T-cell (primary cell): ENCODE measurements at places on chromosomes 12 and 14.

GRCh38 chr12:6603095-6603567, 4.0 kb downstream of the CHD4 start:
- peak; percentile 40 for DNase-seq

DNA sequence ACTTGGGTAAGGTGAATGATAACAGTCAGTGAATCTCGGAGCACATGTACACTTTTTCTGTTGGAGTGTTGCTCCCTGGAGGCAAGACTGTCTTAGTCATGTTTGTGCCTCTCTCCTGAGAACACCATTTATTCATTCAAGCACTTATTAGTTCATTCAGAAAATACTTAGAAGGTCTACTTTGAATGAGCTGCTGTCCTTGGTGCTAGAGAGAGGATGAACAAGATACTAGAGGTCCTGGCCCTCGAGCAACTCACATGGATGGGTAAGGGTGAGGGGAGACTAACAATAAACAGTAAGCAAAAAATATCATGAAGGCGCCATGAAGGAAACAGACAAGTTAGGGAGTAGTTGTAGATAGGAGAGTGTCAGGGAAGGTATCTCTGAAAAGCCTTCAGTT, 17.1 kb upstream of the SAMD4A start:
- DNase-seq: no peak

DNA sequence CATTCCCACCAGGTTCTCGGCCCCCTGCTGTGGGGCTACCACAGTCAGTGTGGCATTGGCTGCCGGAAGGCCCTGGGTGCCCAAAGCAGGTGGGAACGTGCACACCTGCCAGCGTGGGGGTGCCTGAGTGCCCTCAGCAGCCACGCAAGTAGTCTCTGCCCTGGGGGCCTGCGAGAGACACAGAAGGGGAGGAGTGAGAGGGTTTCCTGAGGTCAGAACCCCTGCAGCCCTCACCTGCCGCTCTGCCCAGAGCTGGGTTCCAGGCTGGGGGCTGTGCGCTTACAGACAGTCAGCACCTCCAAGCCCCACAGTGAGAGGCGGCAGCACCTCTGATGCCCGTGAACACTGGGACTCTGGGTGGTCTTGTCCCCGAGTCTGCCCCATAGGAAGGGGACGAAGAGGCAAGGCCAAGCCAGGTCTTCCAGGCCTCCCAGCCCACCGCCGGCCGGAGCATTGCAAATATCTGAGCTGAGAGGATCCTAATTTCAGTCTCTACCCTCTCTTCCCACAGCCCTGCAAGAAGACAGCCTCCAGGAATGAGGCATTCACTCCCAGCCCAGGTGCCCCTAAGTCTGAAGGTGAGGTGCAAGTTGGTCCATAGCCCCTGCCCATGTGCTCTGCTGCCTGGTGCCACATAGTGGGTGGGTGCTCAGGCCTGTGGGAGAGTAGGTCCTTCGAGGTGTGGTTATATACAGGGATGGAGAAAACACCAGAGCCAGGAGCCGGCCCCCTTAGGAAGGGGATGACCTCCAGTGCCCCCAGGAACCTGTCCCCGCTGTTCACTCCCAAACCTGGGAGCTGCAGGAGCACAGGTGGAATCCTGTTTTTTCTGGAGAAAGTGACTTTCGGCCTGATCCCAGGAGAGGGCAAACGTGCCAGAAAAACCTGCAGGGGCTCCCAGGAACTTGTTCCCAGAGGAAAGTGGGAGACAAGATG, 291.1 kb upstream of the RTL1 start:
- no peak for DNase-seq

DNA sequence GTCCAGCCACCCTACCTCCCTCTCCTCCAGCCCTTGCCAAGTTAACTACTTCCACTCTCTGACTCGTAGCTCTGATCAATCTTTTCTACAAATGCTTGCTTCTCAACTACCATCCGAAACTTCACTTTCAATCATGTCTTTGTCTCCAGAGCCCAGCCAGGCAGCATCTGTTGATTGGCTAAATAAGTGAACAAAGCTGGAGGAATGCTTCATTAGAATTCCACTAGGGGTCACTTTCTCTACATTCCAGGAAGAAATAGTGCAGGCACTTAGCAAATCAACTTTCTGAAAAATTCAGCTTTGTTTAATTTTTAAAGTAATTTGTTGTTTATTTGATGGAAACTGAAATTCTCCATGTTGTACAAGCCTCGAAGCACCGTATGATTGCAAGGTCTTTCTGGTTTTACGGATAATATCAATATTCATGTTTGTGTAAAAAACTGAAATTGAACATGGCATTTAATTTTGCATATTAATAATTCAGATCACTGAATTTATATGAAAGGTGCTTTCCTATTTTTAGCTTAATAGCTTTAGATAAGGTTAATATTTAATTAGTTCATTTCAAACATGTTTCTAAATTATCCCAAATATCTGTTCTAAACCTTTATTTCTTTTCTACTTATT, 32.4 kb upstream of the HELB start:
- DNase-seq: peak; percentile 64

DNA sequence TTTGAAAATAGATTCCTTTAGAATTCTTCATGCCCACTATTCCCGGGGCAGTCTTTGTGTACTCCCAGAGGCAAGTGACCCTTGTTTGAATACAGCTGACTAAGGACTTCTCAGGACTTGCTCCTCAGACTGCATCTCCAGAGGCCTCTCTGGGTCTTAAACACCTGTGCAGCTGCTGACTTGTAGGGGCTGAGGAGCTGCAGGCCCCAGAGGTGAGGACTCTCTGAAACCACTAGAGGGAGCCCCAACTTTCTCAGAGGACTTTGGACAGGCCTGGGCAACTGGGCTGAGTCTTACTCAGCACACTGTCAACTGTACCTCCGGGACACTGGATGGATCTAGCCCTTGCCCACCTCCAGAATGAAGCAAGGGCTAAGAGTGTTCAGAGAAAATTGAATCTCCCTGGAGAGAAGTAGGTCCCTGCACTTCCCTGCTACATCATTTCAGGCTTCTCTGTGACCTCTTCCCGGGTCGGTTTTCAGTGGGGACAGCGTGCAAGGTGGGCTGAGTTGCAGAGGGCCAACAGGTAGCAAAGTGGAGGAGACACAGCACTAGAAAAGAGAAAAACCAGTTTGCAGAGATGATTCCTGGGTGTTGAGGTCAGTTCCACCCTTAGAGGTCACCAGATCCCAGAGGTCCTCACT, 164.6 kb downstream of the TMEM117 start:
- DNase-seq: no peak

- no peak for DNase-seq
These were observed 7.3 kb downstream of the MSI1 start for GRCh38 chr12:120361506-120362208.

GRCh38 chr12:68771223-68771925, 25.4 kb downstream of the SLC35E3 start:
- no peak for DNase-seq

- no peak for DNase-seq
These were observed 140.8 kb upstream of the PZP start for GRCh38 chr12:9348906-9349518.

DNA sequence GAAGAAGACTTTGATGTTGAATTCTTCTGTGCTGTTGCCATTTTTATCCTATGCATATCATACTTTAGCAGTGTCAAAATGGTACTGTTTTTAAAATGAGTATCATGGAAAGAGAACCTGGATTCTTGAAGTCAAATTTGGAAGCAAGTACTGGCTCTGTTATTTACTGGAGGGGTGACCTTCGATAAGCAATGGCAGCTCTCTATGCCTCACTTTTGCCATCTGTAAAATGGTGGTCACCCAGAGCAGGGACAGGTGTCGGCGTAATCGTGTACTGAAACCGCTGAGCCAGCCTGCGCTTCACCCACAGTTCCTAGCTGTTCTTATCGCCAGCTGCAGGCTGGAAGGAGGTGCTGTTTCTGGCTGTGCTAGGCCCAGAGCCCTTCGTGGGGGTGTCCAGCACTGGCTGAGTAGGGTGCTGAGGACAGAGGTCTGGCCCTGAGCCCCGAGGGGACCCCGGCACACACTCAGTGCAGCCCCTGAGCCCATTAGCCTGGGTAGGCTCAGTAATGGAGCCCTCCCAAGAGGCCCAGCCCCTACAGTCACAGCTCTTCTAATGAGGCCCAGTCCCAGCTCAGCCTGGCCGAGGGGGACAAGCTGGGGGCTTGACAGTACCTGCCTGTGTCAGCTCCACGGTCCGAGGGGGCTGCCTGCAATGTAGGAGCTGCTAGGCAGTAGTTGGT, 183.5 kb downstream of the PHETA1 start:
- no peak for DNase-seq

GRCh38 chr12:29191267-29191850, 42.3 kb downstream of the FAR2 start:
- DNase-seq: no peak

GRCh38 chr12:50387972-50388478, 8.4 kb downstream of the FAM186A start:
- no peak for DNase-seq

- no peak for DNase-seq
These were observed 886.7 kb downstream of the NRXN3 start for GRCh38 chr14:79056879-79057278.

DNA sequence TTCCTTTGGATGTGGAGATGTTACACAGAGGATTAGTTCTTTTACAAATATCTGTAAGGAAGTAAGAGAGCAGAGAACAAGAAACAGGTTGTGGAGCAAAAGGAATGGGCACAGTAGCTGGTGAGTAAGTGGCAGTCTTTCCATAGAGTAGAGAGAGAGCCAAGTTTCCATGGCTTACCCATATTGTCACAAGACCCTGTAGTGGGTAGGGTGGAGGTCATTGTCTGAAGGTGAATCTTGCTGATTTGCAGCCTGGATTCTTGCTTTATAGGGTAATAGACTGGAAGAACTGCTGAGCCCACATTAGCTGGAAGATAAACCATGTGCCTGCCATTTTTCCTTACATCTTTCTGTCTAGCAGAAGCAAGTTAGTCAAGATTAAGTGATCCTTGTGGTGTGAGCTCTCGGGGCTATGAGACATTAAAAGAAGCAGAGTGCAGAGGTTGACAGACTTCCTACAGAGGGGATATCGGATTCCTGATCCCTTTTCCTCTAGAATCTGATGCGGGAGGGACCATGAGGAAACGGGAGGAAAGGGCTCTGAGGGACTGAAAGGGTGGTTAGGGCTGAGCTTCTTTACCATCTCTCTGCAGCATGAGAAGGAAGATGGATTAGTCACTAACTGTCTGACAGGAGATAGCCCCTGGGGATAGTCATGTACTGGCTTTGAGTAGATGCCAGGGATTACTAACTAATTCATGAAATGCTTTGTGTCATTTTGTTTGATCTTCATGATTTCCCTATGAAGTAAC, 44.0 kb upstream of the LRTM2 start:
- no peak for DNase-seq

DNA sequence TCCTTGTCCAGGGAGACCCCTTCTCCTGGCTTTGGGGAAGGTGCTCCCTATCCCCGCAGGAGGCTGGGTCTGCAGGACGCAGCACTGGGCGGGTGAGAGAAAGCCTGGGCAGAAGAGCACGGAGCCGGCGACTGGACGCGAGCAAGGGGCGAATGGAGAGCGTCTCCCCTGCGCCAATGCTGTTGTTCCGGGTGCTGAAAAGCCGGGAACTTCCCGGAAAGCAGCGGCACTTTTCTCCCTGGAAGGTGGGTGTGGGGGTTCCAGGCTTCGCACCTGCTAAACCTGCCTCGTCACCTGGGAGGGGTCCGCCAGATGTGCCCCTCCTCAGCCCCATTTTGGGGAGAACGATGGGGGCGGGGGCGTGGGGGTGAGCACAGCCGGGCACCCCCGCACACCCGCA, 417.1 kb upstream of the TMTC1 start:
- no peak for DNase-seq

DNA sequence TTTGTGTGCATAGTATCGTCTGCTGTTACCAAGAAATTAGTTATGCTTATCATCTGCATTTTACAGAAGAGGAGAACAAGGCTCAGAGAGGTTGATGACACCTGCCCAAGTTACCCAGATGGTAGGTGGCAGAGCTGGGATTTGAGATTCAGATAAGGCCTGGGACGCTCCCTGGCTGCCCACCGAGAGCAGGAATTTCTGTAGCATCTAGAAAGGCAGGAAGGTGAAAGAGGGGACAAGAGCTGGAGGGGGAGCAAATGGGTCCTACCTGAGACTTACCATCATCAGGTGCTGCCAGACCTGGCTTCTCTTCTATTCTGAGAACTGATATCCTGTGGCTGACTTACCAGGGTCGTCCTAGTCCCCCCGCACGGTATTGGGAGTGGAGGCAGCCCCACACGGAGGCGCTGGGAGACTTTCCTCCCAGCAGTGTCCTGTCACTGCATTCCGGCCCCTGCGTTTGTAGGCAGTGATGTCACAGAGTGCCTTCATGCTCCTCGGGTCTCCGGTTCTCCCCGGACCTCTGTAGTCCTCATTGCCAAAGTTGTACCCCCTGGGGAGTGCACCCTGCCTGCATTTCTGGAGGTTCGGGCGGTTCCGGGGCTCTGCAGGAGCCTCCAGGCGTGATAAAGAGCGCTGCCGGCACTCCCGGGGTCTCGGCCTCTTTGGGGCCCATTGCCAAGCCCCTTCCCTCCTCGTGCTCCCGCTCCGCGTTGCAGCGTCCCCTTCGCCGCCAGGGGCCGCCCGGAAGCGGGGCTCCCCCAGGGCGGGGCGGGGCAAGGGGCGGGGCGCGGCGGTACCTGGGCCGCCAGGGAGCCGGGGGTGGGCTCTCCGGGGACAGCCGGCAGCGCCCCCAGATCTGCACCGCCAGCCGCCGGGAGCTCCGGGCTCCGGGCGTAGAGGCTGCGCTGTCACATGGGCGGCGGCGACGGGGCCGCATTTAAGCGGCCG, at the start of gene CABP1:
CABP1 (plus strand) TSS at position 856 of the 951 bp plus-strand sequence; CDS start at position 916, 60 bp downstream.
- DNase-seq: peak; percentile 47

DNA sequence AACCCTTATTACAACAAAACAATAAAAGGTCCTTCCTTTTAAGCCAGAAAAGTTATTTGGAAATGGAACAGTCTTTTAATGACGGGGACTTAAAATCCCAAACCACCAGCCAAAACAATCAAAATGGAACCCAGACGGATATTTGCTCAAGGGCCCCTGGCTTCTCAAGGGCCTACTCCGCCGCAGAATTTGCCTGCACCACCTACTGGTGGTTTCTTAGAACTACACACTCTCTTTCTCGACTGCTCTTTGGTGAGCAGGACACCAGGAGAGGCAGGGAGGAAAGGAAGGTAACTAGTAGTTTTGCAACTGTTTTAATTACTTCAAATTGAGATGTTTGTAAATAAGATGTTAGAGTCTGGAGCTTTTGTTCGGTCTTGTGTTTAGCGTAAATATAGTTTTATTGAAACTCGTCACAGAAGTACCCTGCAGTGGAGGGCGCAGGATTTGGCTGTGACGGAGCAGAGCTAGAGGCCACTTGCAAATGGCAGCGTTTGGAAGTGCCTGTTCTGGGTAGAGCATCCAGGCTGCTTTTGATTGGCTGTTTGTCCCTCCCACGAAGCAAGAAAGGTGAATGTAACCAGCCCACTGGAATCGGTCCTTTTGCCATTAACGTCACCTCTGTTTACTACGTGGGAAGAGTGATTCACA, 238.5 kb downstream of the CACNA1C start:
- no peak for DNase-seq

- DNase-seq: peak; percentile 0
These were observed 40.7 kb downstream of the LRRIQ1 start for GRCh38 chr12:85076688-85077430.

GRCh38 chr12:32016680-32017482, 57.7 kb downstream of the RESF1 start:
- DNase-seq: no peak

DNA sequence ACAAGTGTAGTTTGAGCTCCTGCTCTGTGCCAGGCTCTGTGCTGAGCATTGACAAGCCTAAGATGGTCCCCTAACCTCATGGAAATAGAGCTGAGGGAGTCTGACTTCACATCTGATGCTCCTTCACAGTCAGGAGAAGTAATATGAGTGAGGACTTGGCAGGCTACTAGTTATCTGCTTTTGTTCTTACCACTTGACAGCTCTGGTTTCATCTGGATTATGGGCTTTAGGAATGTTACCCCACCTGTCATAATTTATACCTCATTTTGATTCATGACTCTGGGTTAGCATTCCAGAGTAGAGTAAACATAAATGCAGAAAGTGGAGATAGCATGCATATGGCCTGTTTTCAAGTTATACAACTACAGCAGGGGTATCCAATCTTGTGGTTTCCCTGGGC, 40.5 kb downstream of the ATP6V1D start:
- DNase-seq: no peak
